ENCODE measurements at places on chromosomes 5 and 9.

- no peak for DNase-seq
These were observed 18.0 kb downstream of the SLC31A2 start for GRCh38 chr9:113168809-113169208.

- no peak for DNase-seq
These were observed 538.1 kb upstream of the MEF2C start for GRCh38 chr5:89421035-89421434.

GRCh38 chr5:68455216-68455615 lies 239.7 kb downstream of the PIK3R1 start:
- DNase-seq: no peak

GRCh38 chr9:136494012-136494411 lies 11.2 kb upstream of the SEC16A start:
- DNase-seq: no peak

DNA sequence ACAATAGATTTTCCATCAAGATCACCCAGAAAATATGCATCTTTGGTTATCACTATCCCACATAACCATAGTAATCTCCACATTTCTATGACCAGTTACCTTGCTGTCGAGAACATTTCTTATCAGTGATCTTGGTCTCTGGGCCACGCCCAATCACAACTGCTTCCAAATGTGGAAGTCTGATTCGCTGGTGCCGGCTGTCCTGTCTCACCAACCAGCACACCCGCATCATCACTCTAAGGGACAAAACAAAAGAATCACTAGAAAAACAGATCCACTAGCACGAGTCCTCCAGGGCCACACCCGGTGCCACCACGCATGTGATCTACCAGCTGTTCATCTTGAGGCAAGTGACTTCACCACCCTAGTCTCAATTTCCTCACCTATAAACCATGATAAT lies 11.8 kb downstream of the APTX start:
- no peak for DNase-seq

- DNase-seq: no peak
These were observed 111.5 kb downstream of the SUSD1 start for GRCh38 chr9:112063586-112063985.

GRCh38 chr5:34001241-34001841 lies 6.5 kb downstream of the AMACR start:
- DNase-seq: no peak

DNA sequence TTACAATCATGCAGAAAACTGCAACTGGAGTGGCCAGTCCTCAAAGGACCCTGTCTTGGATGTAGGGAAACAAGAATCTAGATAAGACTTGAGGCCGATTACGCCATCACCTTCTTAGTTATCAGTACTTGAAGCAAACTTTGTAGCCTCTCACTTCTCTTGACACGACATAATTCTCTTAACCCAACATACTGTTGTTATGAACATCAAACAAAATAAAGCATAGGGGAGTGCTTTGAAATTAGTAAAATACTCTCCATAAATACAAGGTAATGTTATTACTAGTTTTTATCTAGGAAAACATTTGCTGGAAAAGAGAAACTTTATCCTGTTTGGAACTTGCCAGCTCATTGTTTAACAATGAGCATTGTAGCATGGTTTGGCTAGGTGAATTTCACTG lies 574.9 kb upstream of the DMAC1 start:
- no peak for DNase-seq

GRCh38 chr9:69542942-69543704 lies 129.0 kb downstream of the APBA1 start:
- peak; percentile 90 for DNase-seq

DNA sequence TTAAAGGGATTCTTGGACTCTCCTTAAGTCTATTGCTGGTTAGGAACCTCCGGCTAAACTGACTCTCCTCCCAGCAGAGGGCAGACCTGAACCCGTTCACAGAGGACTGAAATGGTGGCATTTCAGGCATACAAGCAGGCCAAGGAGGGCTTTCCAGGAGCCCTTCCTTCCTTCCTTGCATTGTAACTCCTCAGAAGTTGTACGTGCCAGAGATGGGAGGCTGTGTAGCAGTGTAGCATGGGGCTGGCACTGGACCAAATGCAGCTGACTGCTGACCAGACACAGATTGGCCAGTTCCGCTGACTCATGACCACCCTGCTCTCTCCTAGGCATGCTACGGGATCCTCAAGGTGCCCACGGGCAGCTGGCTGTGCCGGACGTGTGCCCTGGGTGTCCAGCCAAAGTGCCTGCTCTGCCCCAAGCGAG lies 36.4 kb downstream of the JADE2 start:
- peak; percentile 39 for DNase-seq

GRCh38 chr5:54281960-54282692 lies 28.2 kb downstream of the ARL15 start:
- DNase-seq: no peak

DNA sequence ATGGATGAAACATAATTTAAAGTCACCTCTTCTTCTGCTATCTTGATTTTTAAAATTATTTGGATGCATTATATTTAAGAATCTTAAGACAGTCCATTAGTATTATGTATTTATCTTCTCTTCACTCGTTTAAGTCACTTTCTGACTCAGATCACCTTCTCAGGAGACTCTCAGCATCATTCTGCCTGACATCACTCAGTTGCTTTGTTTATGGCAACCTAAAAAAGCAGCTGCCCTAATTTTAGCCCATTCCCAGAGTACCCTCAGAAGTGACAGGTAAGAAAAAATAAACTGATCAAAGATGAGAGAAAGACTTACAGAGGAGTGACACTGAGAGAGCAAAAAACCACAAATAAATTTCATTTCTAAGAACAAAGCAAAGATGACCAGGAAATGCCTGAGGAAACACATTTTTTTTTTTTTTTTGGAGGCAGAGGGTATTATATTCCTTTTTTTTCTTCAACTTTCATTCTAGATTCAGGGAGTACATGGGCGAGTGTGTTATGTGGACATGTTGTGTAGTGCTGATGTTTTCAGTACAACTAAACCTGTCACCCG lies 140.5 kb downstream of the MUSK start:
- no peak for DNase-seq

DNA sequence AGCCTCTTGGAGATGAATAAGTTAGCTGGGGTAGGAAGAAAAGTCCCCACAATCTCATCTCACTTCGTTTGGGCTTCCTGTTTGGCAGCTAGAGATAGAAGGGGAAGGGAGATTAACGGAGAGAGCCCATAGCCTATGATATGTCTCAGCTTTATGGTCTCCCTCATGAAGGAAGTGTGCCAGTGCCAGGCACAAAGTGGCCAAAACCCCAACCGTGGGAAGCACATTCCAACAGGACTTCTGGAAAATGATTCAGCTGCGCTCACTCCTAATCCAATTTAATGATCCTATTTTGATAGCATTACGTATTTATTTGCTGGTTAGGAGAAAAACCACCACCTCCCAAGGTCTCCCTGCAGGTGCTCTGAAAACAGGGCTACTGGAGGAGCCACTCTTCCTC lies 303.1 kb upstream of the CLINT1 start:
- DNase-seq: no peak

- no peak for DNase-seq
These were observed 183.5 kb downstream of the ROR2 start for GRCh38 chr9:91766315-91767069.

GRCh38 chr9:134336924-134337323 lies 10.7 kb downstream of the RXRA start:
- no peak for DNase-seq

GRCh38 chr9:103819936-103820335 lies 274.2 kb upstream of the SMC2 start:
- DNase-seq: no peak

GRCh38 chr9:116370556-116370955 lies 217.0 kb downstream of the PAPPA start:
- no peak for DNase-seq

- no peak for DNase-seq
These were observed 247.7 kb downstream of the PJA2 start for GRCh38 chr5:109161914-109162683.

GRCh38 chr5:150146862-150147601 lies 8.6 kb downstream of the PDGFRB start:
- no peak for DNase-seq

- no peak for DNase-seq
These were observed 100.9 kb downstream of the MRPL36 start for GRCh38 chr5:1698589-1699316.
